ENCODE measurements at places on chromosomes 1 and 21. TPM values are rescaled to one million over a fixed set of nuclear protein-coding genes. Genes with fewer than 3 reads are reported as not detected.

The BRDT gene
- total RNA-seq, result not detected

The CYP4B1 gene
- total RNA-seq, result 0.16 TPM

The TCHH gene
- 0.31 TPM for total RNA-seq

The RGS18 gene
- total RNA-seq, result not detected

The KIF26B gene
- 0.04 TPM for total RNA-seq

The AMY2A gene
- total RNA-seq, result not detected

The NECTIN4 gene
- total RNA-seq, result 1.9 TPM

The OR2T11 gene
- not detected for total RNA-seq

The PHC2 gene
- total RNA-seq, result 111 TPM

The CD1B gene
- not detected for total RNA-seq

The CHRNB2 gene
- total RNA-seq, result 0.30 TPM

The TNFAIP8L2 gene
- not detected for total RNA-seq

The URB2 gene
- total RNA-seq, result 15.4 TPM

The LRRC38 gene
- 0.06 TPM for total RNA-seq

The MARK1 gene
- 0.09 TPM for total RNA-seq

The TENT5C gene
- 0.03 TPM for total RNA-seq

The ATP1A4 gene
- total RNA-seq, result not detected

The CYP4Z1 gene
- not detected for total RNA-seq

The LCE2A gene
- not detected for total RNA-seq

The CCDC190 gene
- total RNA-seq, result not detected

The NPL gene
- total RNA-seq, result 0.41 TPM

The LEFTY2 gene
- 0.08 TPM for total RNA-seq

The SLC9C2 gene
- total RNA-seq, result not detected

The CENPF gene
- total RNA-seq, result 71.6 TPM

The TFAP2E gene
- 0.31 TPM for total RNA-seq

The GNAT2 gene
- 0.17 TPM for total RNA-seq

The GPR25 gene
- total RNA-seq, result not detected

The WNT4 gene
- 0.17 TPM for total RNA-seq

The ZNF683 gene
- not detected for total RNA-seq

The OR14I1 gene
- not detected for total RNA-seq

The DDAH1 gene
- total RNA-seq, result 7.4 TPM

The MR1 gene
- total RNA-seq, result 6.7 TPM

The RHOU gene
- total RNA-seq, result 9.5 TPM

The CELF3 gene
- total RNA-seq, result not detected

The ARTN gene
- 0.41 TPM for total RNA-seq

The CFAP45 gene
- 0.94 TPM for total RNA-seq

The TMEM82 gene
- total RNA-seq, result not detected

The AMY1B gene
- not detected for total RNA-seq

The CYP4A11 gene
- total RNA-seq, result not detected

The OR2T27 gene
- total RNA-seq, result not detected

The ENSA gene
- 133 TPM for total RNA-seq

All from A549 treated with Mapracorat at 1 μM for 4 hours (cell line).